ENCODE measurements at places on chromosomes 16 and 17.

GRCh38 chr17:65064452-65065019 lies 8.0 kb upstream of the GNA13 start:
- DNase-seq: no peak

GRCh38 chr17:62024866-62025265 lies 40.2 kb downstream of the MED13 start:
- DNase-seq: no peak

GRCh38 chr16:11118479-11118878 lies 137.5 kb downstream of the SOCS1 start:
- DNase-seq: no peak

GRCh38 chr16:80436510-80436909 lies 104.3 kb upstream of the DYNLRB2 start:
- DNase-seq: no peak
